ENCODE measurements at places on chromosomes 2 and 18.

GRCh38 chr2:31317396-31317795 lies 83.4 kb downstream of the EHD3 start:
- DNase-seq, result no peak

DNA sequence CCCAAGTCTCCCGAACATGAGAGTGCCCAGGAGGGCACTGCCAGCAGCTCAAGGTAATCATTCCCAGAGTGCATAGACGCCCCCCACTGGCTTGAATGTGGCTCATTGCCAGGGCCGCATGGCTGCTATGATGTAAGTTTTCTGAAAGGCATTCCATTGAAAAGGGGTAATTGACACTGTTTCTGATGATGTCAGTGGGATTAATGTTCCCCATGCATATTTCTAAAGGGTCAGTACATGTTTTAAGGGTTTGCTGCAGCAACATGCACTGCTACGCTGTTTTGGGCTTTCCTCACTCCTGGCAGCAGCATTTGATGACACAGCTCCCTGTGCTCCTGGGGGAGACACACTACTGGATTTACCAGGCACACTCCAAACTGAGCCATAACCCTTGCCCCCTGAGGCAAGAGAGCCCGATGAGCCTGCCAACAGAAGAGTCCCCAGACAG lies 36.7 kb downstream of the KIAA2012 start:
- DNase-seq, result no peak

DNA sequence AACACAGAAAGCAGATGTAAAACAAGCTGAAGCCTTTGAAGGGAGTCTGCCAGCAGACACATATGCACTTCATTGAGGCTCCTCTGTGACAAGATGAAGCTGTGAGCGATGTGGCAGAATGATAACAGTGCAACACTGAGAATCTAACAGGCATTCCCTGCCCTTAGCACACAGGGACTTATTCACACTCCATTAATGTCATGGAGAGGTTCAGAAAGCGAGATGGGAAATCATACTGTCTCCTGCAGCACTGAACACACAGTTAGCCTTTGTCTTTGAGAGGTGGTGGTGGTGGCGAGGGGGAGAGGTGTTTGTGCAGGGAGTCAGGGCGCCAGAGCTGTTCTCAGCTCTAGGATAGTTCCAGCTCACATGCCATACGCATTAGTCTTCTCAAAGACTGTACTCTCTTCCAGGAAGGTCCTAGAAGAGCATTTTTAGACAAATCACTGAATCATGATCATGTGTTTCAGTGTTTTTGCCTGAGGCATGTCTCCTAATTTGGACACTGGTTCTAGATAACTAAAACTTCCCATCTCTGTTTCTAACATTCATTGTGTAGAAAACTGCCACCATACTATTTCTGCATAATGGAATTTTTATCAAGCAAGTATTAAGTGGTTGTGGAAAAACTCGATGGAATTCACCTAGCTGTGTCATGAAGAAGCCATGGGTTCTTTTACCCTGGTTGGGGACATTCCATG lies 93.5 kb upstream of the ITGB6 start:
- DNase-seq, result no peak

- DNase-seq, result no peak
These were observed 11.5 kb downstream of the MFSD2B start for GRCh38 chr2:24021122-24021998.

- DNase-seq, result no peak
These were observed 77.0 kb downstream of the MBD2 start for GRCh38 chr18:54147439-54147838.

- DNase-seq, result no peak
These were observed 9.6 kb downstream of the STPG4 start for GRCh38 chr2:47145466-47145865.

DNA sequence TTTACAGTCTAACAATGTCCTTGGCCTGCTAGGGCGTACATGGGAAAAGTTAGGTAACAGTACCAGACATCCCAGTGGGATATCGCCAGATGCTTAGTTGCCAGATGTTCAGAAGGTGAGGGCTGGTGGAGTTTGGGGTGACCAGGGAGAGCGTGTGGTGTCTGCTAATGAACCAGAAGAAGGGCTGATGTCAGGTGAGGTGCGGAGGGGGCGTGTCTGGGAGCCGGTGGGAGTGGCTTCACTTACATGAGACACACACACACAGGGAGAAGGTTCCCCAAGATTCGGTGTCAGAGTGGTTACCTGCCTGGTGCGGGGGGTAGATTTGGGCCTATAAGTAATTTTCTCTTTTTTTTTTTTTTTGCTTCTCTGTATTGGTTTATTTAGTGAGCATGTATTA lies 12.2 kb downstream of the RAB31 start:
- DNase-seq, result no peak

GRCh38 chr18:46910856-46911255 lies 6.5 kb downstream of the PIAS2 start:
- DNase-seq, result no peak

GRCh38 chr2:36584148-36584794 lies 13.7 kb downstream of the FEZ2 start:
- no peak for DNase-seq

DNA sequence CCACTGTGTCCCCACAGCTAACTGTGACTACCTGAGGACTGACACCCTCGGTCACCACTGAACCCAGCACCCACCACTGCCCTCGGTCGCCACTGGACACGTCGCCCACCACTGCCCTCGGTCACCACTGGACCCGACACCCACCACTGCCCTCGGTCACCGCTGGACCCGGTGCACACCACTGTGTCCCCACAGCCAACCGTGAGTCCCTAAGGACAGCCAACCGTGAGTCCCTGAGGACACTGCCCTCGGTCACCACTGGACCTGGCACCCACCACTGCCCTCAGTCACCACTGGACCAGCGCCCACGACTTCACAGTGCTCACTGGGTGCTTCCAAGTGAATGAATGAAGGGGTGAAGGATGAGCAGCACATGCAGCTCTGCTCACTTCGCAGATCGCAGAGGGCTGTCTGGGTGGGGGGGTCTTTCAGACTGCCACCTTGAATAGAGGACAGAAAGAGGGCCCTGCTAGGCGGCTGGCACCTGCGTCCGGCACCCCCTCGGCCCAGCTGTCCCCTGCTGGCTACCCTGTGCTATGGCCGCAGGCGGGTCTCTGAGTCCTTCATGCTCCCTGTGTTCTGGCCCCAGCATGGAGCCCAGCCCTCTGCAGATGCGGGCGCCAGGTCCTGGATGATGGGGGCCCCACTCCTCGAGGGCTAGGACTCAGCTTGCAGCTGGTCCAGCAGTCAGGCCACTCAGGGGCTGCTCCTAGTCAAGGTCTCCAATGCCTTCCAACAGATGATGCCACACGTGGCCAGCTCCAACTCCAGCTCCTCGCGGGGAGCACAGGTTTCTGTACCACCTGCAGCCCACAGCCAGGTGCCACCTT lies 51.4 kb upstream of the GPC1 start:
- no peak for DNase-seq

- DNase-seq, result no peak
These were observed 19.7 kb downstream of the MIB1 start for GRCh38 chr18:21760321-21760720.

- DNase-seq, result no peak
These were observed 43.3 kb downstream of the NFATC1 start for GRCh38 chr18:79438898-79439627.

DNA sequence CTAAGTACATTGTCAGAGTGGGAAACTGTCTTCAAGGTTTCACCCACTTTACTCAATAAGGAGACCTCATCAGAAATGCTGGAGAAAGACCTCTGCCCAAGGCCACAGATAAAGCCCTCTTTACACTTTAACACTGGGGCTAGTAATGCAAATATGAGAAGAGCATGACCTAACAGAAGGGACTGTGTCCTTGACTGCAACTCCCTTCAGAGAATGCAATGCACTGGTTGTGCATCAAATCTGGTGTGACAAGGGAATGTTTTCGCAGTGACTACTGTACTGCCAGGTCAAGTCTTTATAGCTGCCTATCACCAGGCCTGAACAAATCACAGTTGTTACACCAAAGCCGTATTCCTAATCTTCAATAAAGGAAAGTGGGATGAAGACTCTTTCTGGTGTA lies 28.6 kb downstream of the CDH19 start:
- no peak for DNase-seq

DNA sequence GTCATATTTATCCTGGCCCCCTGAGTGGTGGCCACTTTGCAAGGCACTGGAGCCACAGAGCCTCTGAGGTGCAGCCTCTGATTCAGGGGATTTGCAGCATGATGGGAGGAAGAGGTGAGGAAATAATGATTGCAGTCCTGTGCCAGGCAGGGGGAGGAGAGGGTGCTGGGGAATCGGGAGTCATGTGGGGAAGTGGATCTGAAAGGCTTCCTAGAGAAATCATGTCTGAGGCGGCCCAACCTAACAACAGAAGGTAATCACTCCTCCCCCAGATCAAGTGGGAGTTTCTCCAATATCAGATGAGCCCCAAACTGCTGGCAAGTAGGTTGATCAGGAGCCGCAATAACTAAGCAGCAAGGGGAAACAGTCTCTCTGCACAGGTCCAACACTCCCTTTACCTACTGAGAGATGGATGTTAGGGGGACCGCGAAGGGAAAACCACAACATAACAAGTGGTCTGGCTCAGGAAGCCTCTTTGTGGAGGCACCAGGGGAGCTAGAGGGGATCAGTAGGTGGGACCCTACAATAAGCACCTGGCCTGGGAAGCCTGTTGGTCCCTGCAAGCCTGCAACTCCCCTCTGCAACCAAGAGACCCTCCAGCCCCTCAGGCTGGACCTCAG lies 71.8 kb upstream of the NPAS2 start:
- DNase-seq, result no peak

GRCh38 chr2:124480958-124481357 lies 455.9 kb downstream of the CNTNAP5 start:
- DNase-seq, result peak; percentile 16

DNA sequence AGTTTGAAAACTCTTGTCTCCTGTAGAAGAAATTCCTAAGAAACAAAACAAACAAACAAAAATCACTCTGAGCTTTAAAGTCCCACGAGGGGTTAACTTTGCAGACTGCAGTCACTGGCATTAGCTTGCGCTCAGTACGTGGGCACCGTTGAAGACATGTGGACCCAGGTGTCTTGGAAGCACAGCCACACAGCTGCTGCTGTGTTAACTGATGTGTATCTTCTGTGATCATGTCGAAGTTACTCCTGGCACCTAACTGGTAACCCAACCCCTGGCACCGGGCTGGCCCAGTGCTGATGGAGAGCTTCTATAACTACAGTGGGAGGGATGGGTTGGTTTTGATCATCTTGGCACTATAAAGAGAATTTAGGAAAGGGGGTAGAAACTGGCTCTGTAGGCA lies 51.6 kb upstream of the FHL2 start:
- DNase-seq, result peak; percentile 12

DNA sequence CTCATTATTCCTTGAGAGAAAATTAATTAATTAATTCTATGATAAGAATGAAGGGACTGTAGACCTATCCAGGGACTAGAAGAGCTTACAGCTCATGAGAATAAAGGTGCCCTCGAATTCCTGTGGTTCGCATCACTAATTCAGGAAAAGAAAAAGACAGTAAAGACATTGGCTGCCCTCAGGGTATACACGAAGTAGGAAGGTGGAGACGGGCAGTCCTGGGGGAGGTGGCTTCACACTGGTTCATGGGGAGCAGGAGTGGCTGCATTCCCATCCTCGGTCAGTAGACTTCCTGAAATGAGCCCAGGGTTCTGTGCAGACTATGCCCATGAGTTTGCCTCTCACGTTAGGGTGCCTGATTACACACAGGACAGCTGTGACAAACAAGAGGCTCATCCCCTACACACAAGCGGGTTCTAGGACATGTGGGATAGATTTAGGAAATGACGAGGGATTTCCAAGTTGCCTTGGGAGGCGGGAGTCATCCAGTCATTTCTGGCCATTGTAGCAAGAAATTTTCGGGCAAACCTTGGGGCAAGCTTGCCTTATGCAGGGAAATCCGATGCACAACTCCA lies 282.2 kb downstream of the CYP26B1 start:
- no peak for DNase-seq

DNA sequence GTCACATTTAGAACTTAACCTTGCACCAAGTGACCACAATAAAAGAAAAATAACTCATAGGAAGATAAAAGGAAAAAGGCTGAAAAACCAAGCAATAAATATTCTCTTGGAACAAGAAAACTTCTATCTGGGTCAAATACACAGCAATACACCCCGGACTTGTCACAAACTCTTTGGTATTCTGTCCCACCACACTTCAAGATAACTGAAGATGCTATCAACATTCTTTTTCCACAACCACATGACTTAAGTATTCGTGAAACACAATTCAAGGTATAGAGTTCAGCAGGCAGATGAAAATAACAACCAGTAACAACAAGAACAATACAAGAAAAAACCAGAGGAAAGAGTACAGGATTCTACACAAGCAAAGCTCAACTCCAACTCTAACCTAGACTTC lies 18.0 kb downstream of the MBD2 start:
- no peak for DNase-seq

DNA sequence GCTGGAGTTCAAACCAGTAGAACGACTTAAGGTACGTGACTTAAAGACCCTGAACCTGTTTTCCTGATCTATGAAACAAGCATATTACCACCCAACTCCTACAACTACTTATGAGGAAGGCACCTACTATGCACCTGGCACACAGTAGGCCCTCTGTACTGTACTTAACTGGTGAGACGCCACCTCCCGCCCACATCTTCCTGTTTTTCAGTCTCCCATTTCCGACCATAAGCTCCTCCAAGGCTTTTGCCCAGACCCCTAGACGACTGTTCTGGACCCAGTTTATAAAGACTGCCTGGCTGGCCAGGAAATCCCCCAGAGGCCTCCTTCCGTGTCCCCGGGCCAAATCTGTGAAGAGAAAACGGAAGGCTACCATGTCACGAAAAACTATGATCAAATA lies 1.5 kb downstream of the GALNT14 start:
- DNase-seq, result no peak

GRCh38 chr2:102050854-102051391 lies 59.2 kb downstream of the IL1R2 start:
- DNase-seq, result no peak

DNA sequence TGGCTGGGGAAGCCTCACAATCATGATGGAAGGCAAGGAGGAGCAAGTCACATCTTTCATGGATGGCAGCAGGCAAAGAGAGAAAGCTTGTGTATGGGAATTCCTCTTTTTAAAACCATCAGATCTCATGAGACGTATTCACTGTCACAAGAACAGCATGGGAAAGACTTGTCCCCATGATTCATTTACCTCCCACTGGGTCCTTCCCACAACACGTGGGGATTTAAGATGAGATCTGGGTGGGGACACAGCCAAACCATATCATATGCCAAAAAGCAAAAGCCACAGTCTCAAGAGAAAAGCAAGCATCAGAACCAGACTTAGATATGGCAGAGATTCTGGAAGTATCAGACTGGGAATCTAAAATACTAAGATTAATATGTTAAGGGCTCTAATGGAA lies 30.0 kb upstream of the SCRN3 start:
- DNase-seq, result no peak

- DNase-seq, result peak; percentile 3
These were observed 758 bp downstream of the RIF1 start for GRCh38 chr2:151410485-151410834.

Measured in NCI-H510A (cell line).